Lung (tissue), 17 donors: ENCODE measurements at places on chromosomes 1 and 21. TPM values are rescaled to one million over a fixed set of nuclear protein-coding genes. Genes with fewer than 3 reads are reported as not detected.

NBPF4 gene
- total RNA-seq, result not detected

ATP1A2 gene
- 4.8 TPM for total RNA-seq

AMY2A gene
- total RNA-seq, result not detected

GRCh38 chr1:150141452-150141851 lies 8.3 kb upstream of the PLEKHO1 start:
- H3K27me3 ChIP-seq, result no peaks in the 10 kb centered on the region
- H3K36me3 ChIP-seq, result no peaks in the 10 kb centered on the region

DNA sequence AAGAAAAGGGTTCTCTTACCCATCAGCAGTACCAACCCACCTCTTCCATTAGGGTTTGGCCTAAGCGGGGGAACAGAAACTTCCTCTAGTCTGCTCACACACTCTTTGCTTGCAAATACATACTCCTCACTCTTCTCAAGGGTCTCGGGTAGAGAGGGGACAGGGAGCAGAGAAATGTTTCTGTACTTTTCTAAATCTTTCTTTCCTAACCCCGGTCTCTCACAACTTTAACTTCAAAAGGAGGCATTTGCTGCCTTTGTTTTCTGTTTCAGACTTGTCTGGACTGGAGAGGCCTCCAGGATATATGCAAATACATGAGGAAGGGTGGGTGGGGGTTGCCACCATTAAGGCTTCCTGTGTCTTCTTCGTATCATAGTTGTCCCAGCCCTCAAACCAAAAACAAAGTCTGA lies 10.5 kb upstream of the LAX1 start:
- H3K27me3 ChIP-seq, result no peaks in the 10 kb centered on the region
- no peak overlapping the region for H3K27ac ChIP-seq
- H3K4me3 ChIP-seq, result no peak overlapping the region
- no peaks in the 10 kb centered on the region for H3K36me3 ChIP-seq
- H3K4me1 ChIP-seq, result no peaks in the 10 kb centered on the region
